ENCODE measurements at places on chromosomes 11 and 22. TPM values are rescaled to one million over a fixed set of nuclear protein-coding genes. Genes with fewer than 3 reads are reported as not detected.
A peak's percentile ranks its signal among the peaks of the same experiment; 100 is the strongest.

DNA sequence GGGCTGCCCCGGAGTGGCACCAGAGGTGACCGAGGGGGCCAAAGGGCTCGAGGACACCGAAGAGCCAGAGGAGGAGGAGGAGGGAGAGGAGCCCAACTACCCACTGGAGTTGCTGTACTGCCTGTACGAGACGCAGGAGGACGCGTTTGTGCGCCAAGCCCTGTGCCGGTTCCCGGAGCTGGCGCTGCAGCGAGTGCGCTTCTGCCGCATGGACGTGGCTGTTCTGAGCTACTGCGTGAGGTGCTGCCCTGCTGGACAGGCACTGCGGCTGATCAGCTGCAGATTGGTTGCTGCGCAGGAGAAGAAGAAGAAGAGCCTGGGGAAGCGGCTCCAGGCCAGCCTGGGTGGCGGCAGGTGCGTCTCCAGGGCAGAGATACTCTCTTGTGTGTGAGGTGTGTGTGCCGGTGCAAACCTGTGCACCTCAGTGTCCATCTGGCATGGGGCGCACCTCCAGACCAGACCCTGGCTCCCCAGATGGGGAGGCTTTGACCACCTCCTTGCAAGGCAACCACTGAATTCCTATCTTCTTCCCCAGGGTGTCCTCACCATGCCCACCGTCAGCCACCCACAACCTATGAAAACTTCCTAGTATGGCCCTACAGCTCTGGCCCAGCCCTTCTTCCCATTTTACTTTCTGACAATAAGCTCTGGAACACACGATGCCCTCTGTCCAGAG lies 3.4 kb downstream of the NLRP6 start:
- no peak for DNase-seq

DNA sequence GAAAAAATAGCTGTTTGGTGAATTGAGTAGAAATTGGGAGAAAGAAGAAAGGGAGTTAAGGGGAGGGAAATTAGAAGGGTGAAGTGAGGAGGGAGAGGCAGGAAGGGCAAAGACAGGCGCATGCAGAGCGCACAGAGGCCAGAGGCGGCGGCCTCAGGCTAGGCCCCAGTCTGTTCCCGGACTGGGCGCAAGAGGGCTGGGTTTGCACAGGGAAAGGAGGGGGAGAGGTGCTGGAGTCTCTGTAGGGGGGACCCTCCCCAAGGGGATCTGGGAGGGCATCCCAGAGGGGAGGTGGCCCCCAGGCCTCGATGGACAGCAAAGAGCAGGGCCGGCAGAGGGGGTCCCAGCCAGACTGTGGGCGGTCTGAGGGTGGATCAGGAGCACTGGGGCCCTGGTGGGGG lies 1.3 kb upstream of the FLRT1 start:
- DNase-seq = no peak

DNA sequence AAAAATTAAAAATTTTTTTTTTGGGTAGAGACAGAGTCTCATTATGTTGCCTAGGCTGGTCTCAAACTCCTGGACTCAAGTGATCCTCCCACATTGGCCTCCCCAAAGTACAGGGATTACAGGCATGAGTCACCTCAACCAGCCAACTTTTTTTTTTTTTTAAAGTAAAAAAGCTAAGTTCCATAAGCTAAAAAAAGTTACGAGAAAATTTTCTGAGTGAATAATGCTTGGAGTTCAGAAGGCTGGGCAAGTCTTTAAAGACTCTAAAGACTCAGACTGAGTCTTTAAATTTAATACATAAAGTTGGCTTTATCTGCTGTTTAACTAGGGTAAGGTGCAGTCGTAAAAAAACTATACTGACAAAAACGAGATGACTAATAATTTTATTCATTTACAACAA lies 5.6 kb downstream of the DDX6 start:
- no peak for DNase-seq

The SCGB1A1 gene
- not detected for total RNA-seq

DNA sequence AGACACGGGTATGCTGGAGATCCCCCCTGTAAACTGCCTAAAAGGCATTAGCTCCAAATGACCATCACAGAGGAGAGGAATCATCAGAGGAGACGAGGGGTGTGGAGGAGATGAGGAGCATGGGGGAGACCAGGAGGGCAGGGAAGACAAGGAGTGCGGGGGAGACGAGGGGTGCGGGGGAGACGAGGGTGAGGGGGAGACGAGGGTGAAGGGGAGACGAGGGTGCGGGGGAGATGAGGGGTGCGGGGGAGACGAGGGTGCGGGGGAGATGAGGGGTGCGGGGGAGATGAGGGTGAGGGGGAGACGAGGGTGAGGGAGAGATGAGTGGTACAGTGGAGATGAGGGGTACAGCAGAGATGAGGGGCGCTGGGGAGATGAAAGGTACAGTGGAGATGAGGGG lies 17.5 kb upstream of the GAL start:
- DNase-seq = no peak

The MLC1 gene
- total RNA-seq = 9.4 TPM

DNA sequence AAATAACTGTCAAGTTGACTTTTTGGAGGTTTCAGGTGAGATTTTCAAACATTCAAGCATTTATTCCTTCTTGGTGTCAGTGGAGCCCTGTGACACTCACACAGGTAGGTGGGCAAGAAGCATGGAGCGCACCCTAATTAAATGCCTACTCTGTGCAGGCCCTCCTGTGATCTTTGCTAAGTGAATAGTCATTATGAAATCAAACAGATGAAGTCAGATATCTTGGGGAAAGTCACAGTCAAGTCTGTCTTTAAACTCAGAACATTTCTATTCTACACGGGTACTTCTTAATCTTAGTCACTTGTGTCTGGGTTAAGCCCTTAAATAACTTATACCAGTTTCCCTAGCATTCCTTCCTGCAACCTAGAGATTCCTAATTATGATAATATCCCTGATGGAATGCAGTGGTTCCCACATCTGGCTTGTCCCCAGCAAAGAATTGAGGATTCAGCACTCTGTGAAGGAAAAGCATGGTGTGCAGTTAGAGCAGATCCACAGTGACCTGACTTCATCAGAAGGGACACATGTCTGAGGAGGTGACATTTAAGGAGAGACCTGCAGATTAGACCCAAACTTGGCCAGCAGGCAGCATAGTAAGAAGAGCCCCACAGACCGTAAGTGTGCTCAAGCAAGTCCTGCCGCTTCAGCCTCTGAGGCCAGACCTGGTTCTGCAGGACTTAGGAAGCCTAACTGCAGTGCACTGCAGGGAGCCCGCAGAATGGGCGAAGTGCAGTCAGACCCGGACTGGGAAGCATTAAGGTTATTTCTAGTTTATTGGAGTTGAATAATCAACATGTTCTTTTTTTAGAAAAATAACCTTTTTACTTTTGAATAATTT lies 85.3 kb upstream of the GAL start:
- DNase-seq = no peak

The FREY1 gene
- 2.1 TPM for total RNA-seq

The CASP5 gene
- not detected for total RNA-seq

DNA sequence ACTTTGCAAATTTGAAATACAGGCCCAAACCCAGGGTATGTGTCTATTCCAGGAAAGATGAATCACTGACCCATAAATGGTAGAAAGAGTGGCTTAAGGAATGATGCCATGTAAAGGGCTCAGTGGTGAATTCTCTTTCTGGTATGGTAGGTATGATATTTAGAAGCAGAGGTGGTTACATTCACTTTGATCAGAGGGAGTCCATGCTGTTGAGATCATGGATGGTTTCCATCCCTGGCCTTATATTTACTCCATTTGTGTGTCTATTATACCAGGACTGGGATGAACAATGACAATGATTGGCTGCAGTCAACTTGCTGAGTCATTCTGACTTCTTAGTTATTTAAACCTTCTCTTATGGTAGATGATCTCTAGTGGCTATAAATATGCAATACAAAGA lies 419.8 kb upstream of the LRRC4C start:
- DNase-seq = no peak

DNA sequence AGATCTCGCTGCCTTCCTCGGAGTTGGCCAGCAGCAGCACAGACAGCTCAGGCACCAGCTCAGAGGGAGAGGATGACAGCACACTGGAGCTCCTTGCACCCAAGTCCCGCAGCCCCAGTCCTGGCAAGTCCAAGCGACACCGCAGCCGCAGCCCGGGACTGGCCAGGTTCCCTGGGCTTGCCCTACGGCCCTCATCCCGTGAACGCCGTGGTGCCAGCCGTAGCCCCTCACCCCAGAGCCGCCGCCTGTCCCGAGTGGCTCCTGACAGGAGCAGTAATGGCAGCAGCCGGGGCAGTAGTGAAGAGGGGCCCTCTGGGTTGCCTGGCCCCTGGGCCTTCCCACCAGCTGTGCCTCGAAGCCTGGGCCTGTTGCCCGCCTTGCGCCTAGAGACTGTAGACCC lies 6.4 kb downstream of the PLA2G3 start:
- DNase-seq = no peak

DNA sequence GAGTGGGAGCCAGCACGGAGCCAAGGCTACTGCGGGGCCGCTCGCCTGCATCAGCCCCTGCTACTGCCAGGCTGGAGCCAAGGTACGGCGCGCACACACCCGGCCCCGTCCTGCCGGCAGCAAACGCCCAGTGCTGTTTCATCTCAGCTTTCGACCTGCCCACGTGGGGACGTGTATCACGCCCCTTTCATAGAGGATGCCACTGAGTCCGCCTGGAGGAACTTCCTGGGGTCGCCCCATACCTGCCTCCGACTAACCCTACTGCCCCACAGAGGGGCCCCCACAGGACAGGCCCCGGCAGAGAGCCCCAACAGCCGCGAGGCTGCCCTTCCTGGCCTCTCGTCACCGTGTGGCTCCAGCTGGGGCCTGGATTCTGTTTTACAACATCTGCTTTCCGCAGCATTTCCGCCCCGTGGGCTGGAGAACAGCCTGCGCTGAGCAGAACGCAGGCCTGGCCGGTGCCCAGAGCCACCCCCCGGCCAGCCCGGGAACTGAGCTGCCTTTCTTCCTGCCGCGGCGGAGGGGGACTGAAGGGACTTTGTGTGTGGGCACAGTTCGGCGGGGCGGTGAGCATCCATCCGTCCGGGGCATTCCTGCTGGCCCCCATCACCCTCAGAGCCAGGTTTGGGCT lies 22.9 kb upstream of the ARHGAP8 start:
- peak; percentile 45 for DNase-seq

The MYBPC3 gene
- not detected for total RNA-seq

DNA sequence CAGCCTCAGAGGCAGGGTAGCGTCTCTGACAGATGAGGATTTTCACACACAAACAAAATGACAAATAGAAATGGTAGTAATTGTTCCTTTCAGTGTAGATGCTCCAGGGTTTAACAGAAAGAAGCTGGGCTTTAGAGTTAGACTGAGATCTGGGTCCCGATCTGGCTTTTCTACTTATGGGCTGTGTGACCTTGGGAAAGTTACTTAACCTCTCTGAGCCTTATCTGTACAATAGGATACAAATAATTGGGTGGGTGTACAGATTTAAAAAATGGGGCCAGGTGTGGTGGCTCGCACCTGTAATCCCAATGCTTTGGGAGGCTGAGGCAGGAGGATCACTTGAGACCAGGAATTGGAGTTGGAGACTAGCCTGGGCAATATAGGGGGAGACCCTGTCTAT lies 204.9 kb downstream of the CEP164 start:
- no peak for DNase-seq

DNA sequence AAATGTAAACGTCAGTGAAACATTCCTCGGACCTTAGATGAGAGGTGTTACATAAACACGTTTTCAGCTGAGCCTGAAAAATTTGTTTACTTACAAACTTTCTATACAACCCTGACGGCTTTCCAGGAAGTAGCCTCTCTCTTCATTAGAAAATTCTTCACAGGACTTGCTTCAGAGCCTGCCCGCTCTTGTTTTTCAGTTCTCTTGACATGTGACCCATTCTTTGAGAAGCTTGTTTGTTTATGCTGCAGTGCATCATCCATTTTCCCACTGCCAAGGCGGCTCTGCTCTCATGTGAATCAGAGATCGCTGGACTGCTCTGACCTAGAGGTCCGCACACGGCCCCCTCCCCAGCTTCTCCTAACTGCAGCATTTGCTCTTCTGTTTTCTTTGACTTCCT lies 47.9 kb upstream of the ARHGAP42 start:
- DNase-seq = no peak

GRCh38 chr11:102111011-102111786 lies 952 bp downstream of the YAP1 start:
- DNase-seq = no peak

GRCh38 chr11:70873736-70874412 lies 378.5 kb downstream of the SHANK2 start:
- DNase-seq = no peak

GRCh38 chr11:121801781-121802180 lies 314.2 kb downstream of the BLID start:
- DNase-seq = no peak

GRCh38 chr11:94449029-94449428 lies 44.6 kb downstream of the MRE11 start:
- no peak for DNase-seq

Data from activated CD8-positive, alpha-beta T cell treated with anti-CD3 and anti-CD28 coated beads, Interleukin-2, amount 10 ng/mL, durations not matched to agents 7 days and 5 days (primary cell).